ENCODE measurements at places on chromosomes 12 and 14. TPM values are rescaled to one million over a fixed set of nuclear protein-coding genes. Genes with fewer than 3 reads are reported as not detected.

The CLEC4C gene
- total RNA-seq, result not detected

The LMO3 gene
- total RNA-seq, result not detected

The TAS2R50 gene
- total RNA-seq, result not detected

The SERPINA9 gene
- total RNA-seq, result not detected

The INHBC gene
- not detected for total RNA-seq

Measured in A549 treated with AZD2906 at 1 μM for 4 hours (cell line).